SJSA1 (cell line): ENCODE measurements at places on chromosomes 2 and 18.

DNA sequence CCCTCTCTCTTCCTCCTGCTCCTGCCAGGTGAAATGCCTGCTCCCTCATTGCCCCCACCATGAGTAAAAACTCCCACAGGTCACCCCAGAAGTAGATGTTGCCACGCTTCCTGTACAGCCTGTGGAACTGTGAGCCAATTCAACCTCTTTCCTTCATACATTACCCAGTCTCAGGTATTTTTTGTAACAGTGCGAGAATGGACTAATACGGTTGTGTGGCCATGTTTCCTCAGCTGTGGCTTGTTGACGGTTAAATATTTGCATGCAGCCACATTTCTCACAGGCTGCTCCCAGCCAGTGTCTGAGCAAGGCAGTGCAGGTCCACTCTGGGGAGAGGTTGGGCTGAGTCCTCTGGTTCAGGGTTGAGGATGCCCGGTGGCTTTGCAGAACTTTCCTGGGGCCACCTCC, 27.8 kb upstream of the COPS8 start:
- H3K4me1 ChIP-seq: peaks cover 25% of the 10 kb centered on the region
- no peak overlapping the region for H3K4me3 ChIP-seq
- H3K36me3 ChIP-seq: no peaks in the 10 kb centered on the region
- no peaks in the 10 kb centered on the region for H3K27me3 ChIP-seq
- no peak for DNase-seq
- H3K27ac ChIP-seq: no peak overlapping the region

GRCh38 chr2:64137567-64137966, 6.7 kb downstream of the PELI1 start:
- no peak for DNase-seq
- H3K4me3 ChIP-seq: no peak overlapping the region
- peaks cover 16% of the 10 kb centered on the region for H3K4me1 ChIP-seq

DNA sequence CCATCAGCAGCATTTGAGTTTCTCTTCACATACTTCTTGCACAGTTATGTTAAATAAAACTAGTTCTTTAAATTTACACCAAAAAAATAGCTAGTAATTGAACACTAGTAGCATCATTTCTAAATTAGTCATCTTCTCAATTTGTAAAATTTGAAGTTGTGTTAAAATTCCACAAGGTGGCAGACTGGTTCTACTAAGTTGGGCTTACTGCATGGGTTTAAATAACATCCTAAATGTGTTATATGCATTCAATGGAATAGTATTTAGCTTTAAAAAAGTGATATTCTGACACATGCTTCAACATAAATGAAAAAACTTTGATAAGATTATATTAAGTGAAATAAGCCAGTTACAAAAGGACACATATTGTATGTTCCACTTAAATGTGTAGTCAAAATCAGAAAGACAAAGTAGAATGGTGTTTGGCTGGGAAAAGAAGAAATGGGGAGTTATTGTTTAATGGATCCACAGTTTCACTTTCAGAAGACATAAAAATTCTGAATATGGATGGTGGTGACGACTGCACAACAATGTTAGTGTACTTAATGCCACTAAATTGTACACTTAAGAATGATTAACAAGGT, 28.7 kb upstream of the RPRD1A start:
- DNase-seq: no peak
- no peaks in the 10 kb centered on the region for H3K36me3 ChIP-seq
- H3K4me1 ChIP-seq: no peaks in the 10 kb centered on the region
- H3K27me3 ChIP-seq: no peaks in the 10 kb centered on the region
- H3K27ac ChIP-seq: no peak overlapping the region
- H3K4me3 ChIP-seq: no peak overlapping the region

- peaks cover 3% of the 10 kb centered on the region for H3K4me1 ChIP-seq
- H3K4me3 ChIP-seq: no peak overlapping the region
- DNase-seq: no peak
- no peak overlapping the region for H3K27ac ChIP-seq
- H3K27me3 ChIP-seq: no peaks in the 10 kb centered on the region
Measured at GRCh38 chr2:41954304-41955291, 93.2 kb upstream of the PKDCC start.

- H3K27me3 ChIP-seq: no peaks in the 10 kb centered on the region
- H3K4me3 ChIP-seq: no peak overlapping the region
- H3K36me3 ChIP-seq: peaks cover 11% of the 10 kb centered on the region; the same call in 1 of the 2 replicates
- DNase-seq: no peak
Measured at GRCh38 chr18:22200611-22201225, 31.3 kb downstream of the GATA6 start.

DNA sequence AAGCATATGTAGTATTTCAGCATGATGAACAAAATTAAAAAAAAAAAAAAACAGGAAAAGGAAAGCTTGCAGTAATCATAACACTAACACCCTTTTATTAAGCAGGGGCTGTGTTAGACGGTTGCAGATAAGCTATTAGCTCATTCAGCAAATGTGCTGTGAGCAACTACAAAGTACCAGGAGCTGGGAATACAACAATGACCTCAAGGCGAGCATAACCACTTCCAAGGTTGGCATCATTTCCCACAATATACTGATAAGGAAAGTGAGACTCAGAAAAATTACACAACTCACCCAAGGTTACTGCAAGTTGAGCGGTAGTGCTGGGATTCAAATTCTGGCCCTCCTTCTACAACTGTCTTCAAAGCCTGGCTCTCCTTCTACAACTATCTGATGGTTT, 38.2 kb upstream of the ACTR3 start:
- no peaks in the 10 kb centered on the region for H3K4me1 ChIP-seq
- H3K36me3 ChIP-seq: no peaks in the 10 kb centered on the region
- no peak overlapping the region for H3K27ac ChIP-seq

DNA sequence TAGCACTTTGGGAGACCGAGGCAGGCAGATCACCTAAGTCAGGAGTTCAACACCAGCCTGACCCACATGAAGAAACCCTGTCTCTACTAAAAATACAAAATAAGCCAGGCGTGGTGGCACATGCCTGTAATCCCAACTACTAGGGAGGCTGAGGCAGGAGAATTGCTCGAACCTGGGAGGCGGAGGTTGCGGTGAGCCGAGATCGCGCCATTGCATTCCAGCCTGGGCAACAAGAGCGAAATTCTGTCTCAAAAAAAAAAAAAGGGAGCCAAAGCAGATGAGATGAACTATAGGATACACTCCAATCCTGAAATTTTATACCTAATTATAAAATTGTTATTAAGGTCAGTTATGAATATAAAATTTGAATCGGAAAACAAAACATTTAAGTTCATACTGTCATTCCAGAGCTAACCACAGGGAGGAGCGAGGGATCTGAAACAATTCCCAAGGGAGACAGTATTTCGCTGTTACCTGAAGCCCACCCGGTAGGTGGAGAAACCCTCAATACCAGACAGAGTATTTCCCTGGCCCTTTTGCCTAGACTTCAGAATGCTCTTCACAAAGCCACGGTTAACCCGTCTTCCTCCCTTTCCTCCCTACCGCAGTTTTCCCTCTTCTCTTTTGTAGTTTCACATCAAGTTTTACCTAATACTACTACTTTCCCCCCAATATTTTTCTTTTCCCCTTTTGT, 1.4 kb downstream of the PPM1G start:
- peaks cover 34% of the 10 kb centered on the region for H3K36me3 ChIP-seq
- DNase-seq: peak; percentile 40
- H3K4me3 ChIP-seq: peak overlapping the region; percentile 98

- DNase-seq: no peak
- H3K4me1 ChIP-seq: no peaks in the 10 kb centered on the region
- no peaks in the 10 kb centered on the region for H3K27me3 ChIP-seq
- no peak overlapping the region for H3K27ac ChIP-seq
Measured at GRCh38 chr2:155250800-155251199, 552.3 kb downstream of the KCNJ3 start.
